ENCODE measurements at places on chromosomes 4 and X.

DNA sequence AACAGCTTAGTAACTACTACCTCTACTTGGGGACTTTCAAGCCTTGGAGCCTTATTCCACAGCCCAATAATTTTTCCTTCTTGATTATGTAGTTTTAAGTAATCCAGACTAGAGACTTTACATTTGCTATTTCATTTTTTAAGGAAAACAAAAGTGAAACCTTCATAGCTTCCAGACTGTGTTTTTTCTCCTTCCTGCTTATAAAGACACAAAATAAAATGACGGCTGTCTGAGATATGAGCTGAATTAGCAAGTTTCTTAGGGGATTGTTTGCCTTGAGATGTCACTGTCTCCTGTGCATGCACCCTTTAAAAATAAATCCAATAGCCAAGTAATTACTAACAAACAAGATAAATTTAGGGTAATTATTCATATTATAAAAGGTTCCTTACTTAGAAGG, 78.8 kb upstream of the PACRGL start:
- no peak for DNase-seq

- no peak for DNase-seq
Measured at GRCh38 chr4:566508-567295, 9.4 kb downstream of the TMEM271 start.

GRCh38 chrX:10015723-10016518, 48.8 kb downstream of the CLDN34 start:
- no peak for DNase-seq

DNA sequence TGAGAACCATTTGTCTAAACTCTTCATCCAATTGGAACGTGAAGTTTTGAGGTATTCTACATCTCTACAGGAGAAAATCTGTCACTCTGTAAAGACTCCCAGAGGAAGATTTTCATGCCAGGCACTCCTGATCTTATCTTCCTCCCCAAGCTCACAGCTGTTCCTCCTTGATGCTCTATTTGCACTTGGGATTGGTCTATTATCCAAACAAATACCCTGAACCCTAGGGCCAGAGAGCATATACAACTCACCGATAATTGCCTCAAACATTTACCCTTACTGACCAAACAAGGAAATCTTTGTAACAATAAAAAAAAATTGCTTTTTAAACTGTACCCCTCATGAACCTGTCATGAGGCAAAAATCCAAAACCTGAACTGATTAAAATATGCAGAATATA, 372.7 kb downstream of the SH2D1A start:
- no peak for DNase-seq

DNA sequence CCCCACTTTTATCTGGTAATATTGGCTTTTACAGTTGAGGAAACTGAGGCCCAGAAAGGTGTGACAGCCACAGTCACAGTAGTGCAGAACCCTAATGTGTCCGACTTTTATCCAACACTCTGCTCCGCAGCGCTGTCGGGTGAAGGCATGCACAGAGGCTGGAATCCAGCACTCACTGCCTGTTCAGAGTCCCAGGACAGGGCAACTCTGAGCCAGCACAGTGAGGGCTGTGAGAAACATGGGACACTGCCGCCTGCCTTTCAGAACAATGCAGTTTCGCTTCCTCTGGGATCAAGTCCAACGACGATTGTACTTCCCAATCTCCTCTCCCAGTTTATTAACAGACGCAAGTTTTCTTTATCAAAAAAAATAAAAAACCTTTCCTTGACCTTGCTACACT, 41.9 kb upstream of the PDGFRA start:
- no peak for DNase-seq

GRCh38 chr4:12576409-12576808, 907.7 kb downstream of the RAB28 start:
- DNase-seq: no peak

DNA sequence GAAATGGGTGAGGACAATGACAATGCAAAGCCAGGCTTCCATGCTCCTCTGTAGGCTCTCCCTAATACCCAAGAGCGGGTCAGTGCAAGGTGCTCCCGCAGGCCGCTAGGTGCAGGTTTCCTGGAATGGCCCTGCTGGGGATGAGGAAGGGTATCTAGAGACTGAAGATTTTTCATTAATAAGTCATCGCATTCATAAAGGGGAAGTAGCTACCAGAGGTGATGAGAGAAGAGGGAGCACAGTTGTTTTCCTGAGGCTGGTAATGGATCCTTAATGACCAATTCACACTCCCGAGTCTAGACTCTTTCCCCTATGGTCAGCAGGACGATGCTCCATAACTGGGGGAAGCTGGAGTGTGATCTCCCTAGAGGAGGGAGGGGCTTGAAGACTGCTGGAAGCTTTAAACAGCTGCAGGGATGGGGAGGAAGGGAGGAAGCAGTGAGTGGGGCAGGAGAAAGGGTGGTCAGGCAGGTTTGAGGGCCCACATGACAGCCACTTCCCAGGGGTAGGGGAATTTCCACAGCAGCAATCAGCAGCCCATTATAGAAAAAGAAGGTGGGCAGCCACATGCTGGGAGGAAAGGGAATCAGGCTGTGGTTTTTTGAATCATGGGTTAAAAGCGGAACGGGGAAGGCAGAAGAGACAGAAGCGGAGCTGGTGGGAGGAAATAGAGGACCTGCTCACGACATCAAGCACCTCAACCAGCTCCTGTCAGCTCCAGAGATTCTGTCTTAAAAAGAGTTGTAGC, 10.2 kb upstream of the ATP6AP2 start:
- no peak for DNase-seq

- no peak for DNase-seq
Measured at GRCh38 chr4:67019686-67020437, 525.4 kb downstream of the CENPC start.

DNA sequence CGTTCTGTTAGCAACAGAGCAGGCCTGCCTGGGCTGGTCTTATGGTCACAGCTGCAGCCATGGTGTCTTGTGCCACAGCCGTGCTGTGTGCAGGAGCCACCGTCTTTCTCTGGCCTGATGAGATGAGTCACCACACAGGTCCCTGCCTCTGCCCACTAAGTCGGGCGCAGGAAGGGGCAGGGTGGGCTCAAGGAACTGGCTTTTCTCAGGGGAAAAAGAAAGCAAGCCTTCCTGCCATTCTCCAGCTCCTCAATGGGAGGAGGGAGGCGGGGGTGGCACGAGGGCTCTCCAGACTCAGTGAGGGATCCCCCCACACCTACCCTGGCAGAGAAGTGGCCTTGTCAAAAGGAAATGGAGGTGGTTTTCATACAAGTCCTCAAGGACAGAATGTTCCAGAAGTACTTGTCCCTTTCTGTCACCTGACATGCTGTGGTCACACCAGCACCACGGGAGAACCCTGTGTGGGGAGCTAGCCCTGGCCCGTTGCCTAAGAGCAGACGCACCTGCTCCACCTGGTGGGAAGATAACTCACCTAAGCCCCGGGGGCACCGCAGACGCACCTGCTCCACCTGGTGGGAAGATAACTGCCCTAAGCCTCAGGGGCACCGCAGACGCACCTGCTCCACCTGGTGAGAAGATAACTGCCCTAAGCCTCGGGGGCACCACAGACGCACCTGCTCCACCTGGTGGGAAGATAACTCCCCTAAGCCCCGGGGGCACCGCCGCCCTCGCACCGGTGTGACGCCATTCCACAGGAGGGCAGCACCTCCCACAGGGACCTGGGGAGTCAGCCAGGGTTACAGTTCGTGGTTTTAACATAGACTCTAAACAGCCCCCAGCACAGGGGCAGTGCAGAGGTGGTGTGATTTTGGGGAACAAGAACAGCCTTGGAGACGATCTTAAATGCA, 18.5 kb downstream of the UVSSA start:
- DNase-seq: no peak

DNA sequence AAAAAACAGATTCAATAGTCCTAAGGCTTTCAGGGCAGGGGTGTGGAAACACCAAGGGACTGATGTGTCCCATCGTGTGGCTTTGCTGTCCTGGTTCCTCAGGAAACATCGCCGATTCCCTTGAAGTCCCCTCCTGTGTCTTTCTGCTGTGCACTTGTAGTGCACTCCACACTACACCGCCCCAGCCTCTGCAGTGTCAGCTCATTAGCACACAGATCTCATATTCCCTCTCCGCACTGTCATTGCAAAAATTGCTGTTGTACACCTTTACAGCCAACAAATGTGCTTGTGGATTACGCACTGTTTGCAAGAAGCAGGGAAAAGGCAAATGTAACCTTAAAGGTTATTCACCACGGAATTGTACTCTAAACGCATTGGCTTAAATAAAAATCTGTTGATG, 5.3 kb downstream of the GRIA3 start:
- no peak for DNase-seq

DNA sequence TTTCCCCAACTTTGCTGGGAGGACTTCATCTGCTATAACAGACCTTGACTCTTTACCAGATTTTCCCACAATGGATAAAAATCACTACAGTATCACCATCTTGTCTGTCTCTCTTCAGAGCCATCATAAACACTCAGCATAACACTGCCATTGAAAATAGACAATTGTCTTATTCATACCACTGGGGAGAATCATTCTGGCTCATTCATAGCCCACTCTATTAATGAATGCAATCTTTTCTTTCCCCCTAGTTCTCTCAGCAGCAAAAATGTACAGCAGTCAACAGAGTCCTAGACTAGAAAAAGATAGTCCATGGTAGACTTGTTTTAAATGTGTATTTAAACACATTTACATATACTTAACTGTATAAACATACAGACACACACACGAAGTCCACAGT, 19.2 kb downstream of the SLC9A7 start:
- DNase-seq: no peak

All from HTR-8/SVneo (cell line).